Astrocyte of the spinal cord (primary cell): ENCODE measurements at places on chromosomes 16 and 17.

DNA sequence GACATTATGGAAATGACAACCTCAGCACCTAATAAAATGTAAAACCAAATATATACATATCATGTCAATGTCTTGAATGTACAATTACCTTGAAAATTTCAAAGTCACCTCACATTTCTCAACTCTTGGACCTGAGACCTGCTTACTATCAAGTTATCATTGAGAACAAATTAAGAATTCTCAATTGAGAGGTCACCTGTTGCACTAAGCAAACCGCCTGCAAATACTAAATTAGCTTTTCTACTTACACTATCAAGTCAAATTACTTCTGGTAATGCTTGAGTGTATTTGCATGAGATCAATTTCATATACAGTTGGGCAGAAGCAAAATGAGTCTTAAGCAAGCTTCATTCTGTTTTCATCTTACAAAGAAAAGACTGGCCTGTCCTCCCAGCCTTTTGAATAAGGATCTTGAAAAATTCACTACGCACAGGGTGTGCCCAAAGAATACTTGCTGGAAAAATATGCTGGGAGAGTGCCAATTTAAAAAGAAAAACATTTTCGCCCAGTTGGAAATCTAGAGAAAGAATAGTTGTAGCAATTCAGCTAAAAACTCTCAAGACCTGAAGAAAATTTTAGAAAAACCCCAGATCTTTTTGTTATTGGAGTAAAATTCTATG, 35.7 kb downstream of the KANSL1 start:
- DNase-seq: peak; percentile 76

DNA sequence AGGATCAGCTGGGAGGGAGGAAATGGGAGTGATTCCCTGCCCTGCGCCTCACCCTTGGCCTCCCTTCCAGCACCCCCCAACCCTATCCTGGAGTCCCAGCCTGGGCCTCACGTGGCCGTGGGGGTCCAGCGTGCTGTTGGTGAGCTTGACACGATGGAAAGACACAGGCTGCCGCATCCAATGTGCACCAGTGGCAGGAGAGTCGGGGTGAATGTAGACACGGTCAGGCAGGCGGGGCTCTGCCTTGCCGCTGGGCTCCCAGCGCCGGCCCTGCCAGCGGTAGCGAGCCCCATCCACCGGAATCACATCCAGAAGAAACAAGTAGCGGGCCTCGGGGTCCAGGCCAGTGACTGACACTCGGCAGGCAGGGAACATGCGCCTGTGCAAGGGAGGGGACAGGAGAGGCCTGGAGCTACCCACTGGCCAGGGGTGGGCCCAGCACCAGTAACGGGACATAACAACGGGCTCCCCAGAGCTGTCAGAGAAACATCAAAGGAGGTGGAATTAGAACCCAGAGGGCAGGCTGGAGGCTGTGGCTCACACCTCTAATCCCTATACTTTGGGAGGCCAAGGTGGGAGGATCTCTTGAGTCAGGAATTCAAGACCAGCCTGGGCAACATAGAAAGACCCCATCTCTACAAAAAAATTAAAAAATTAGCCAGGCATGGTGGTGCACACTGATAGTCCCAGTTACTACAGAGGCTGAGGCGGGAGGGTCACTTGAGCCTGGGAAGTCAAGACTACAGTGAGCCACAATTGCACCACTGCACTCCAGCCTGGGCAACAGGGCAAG, 2.7 kb downstream of the TBX6 start:
- no peak for DNase-seq

- DNase-seq: no peak
Measured at GRCh38 chr17:80774146-80774545, 217.5 kb upstream of the CHMP6 start.

- DNase-seq: no peak
Measured at GRCh38 chr17:46043606-46044005, 44.6 kb downstream of the STH start.

- DNase-seq: no peak
Measured at GRCh38 chr17:50573866-50574611, 13.5 kb downstream of the CACNA1G start.

DNA sequence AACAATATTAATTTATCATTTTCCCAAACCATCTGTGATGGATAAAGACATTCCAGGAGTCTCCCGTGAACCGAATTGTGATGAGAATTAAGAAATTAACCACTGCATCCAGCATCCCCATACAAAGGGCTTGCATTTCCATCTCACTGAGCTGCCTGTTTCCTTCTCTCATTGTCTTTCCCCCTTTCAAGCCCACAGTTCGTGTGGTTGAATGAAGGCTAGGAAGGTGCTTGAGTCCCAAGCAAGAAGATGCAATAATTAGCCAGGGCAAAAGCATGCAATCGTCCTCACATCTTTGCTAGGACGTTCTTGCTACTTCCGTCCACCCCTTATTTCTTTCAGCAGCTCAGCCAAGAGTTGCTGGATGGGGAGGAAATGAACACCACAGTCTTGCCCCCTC, 146.1 kb downstream of the NTN1 start:
- no peak for DNase-seq

GRCh38 chr17:83174362-83175118, 95.1 kb downstream of the METRNL start:
- DNase-seq: no peak

DNA sequence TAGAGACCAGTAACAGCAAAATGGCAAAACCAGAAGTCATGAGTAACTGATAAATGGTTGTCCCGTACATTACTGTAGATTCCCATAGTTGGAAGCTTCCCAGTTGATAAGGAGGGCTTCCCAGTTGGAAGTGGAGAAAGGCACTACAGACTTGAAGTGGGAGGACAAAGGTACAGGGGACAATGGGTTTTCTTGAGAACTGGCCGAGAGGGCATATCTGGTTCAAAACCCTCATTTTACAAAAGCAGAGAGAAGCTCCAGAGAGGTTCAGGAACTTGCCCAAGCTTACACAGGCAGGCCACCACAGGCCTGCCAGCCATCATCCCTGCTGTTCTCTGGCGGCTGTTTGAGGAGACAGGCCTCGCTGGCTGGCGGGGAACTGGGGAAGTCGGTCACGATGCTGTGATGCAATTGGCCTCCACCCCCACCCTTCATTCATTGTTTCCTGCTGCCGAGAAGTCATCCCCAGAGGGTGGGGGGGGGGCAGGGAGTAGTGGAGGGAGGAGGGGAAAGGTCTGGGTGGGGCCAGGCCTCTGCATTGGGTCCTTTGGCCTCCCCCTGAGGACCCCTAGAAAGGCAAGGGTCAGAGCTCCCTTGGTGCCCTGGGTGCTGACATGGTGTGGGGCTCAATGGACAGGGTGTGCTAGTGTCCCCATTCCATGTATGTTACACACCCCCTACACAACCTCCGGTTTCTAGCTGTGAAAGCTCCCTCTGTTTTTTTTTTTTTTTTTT, 3.0 kb downstream of the UBALD2 start:
- DNase-seq: peak; percentile 67

- DNase-seq: no peak
Measured at GRCh38 chr16:4194661-4195060, 47.2 kb downstream of the SRL start.

- no peak for DNase-seq
Measured at GRCh38 chr17:70317421-70317820, 148.1 kb downstream of the KCNJ2 start.

- DNase-seq: no peak
Measured at GRCh38 chr17:82062076-82062983, 3.3 kb downstream of the DUS1L start.

- no peak for DNase-seq
Measured at GRCh38 chr16:17446661-17447060, 24.1 kb downstream of the XYLT1 start.

DNA sequence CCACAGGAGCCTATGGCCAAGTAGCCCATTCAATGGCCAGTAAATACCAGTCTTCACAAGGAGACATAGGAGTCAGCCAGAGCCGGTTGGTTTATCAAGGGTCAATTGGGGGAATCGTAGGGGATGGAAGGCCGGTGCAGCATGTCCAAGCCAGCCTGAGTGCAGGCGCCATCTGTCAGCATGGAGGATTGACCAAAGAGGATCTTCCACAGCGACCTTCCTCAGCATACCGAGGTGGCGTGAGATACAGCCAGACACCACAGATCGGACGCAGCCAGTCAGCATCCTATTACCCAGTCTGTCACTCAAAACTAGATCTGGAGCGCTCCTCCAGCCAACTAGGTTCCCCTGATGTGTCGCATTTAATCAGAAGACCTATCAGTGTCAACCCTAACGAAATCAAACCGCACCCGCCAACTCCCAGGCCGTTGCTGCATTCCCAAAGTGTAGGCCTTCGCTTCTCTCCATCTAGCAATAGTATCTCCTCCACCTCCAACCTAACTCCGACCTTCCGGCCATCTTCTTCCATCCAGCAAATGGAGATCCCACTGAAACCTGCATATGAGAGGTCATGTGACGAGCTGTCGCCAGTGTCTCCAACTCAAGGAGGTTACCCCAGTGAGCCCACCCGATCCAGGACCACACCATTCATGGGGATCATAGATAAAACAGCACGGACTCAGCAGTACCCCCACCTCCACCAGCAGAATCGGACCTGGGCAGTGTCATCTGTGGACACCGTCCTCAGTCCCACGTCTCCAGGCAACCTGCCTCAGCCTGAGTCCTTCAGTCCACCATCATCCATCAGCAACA, 25.0 kb downstream of the CYB561 start:
- DNase-seq: no peak

DNA sequence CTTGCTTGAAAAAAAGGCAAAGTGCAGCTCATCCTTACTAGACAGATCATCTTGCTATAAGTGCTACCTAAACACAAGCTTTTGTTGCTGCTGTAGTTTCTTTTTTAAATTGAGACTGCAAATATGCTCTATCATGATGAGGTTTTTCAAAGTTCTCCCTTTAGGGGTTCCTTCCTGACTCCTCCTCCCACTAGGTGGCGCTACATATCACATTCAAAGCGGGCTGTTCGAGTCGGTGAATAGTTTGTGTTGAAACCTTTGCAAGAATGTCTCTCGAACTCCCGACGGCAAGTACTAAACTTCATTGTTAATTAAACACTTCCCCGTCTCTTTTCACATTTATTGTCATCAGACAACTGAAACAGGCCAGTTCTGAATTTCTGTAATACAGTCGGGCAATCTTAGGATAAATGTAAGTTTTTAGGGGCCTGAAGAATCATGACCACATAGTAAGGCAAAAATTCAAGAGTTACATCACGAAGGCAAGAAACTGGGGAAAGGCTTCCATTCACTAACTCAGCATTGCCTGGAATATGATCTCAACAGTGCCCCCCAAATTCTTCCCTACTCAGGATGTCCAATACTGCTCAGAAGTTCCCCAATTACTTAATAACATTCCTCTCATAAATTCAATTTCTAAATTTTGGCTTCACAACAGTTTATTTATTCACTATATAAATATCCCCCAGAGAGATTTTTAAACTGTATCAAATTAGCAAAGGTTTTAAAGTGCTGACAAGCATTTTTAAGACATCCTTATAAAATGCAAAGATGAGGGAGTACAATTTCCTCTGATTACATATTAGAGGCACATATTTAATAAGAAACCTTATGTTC, 6.7 kb downstream of the HS3ST3A1 start:
- DNase-seq: peak; percentile 89

- no peak for DNase-seq
Measured at GRCh38 chr16:23803591-23804123, 32.1 kb upstream of the PRKCB start.

DNA sequence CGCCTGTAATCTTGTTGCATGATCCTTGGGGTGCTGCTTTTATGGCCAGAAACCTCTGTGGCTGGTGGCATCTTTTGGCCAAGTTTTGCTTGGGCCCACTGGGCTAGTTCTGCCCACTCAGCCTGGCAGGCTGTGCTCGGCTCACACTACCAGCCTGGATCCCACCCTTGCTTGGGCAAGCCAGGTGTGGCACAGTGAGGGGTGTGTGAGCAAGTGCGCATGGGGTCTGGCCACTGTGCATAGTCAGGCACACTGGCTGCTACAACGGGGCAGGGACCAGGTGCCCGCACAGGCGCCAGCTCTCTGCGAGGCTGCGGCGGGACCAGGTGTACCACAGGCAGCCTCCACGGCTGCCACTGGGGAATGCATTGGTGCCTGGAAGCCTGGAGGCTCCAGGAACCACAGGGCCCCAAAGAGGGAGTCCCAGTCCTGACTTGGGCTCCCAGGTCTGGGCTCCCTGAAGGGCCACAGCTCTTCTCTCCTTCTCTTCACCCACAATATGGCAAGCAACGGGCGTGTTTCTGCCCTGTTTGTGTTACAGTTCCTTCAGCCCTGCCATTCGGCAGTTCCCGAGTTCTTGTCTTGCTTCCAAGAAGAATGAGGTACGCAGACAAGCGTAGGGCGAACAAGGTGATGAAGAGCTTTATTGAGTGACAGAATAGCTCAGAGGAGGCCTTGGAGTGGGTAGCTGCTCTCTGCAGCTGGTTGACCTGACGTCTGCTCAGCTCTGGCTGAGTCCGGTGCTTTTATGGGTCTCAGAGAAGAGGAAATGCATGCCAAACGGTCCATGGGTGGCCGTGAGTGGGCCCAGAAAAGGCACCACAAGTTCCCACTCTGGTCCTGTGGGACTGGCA, 26.7 kb upstream of the PRM1 start:
- DNase-seq: no peak

GRCh38 chr17:71757156-71757555, 363.7 kb upstream of the SOX9 start:
- no peak for DNase-seq

DNA sequence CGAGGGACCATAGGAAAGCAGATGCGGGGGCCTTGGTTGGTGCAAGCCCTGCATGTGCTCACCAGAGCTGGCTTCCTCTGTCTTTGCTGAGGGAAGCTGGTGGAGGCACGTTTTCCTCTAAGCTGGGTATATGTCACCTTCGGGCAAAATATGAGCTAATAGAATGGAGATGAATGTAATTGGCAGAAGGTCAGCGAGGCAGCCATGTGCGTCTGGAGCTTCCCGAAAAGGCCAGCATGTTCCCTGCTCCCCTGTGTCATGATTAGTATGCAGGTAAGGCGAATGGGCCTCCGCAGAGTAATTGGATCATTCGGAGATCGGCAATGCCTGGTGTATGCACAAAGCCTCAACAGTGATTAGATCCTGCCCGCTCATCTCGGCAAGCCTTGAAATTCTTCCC, 806.2 kb upstream of the EEF2KMT start:
- DNase-seq: no peak

- no peak for DNase-seq
Measured at GRCh38 chr17:3750296-3750695, 26.6 kb downstream of the HASPIN start.

GRCh38 chr17:3964203-3965117, at the start of gene ATP2A3:
TSS of gene ATP2A3 (minus strand) at chr17:3964437. CDS start at chr17:3964291, 146 bp downstream.
- no peak for DNase-seq

- no peak for DNase-seq
Measured at GRCh38 chr17:9330141-9330540, 245.5 kb downstream of the STX8 start.

GRCh38 chr17:77465358-77466041, 324.7 kb downstream of the SEC14L1 start:
- DNase-seq: peak; percentile 75
